Activated naive CD8-positive, alpha-beta T cell treated with anti-CD3 and anti-CD28 coated beads, Interleukin-2, amount 50 U/mL, for 16 hours (primary cell): ENCODE measurements at places on chromosomes 2 and 18.

- no peak for DNase-seq
Observed at GRCh38 chr18:44828080-44828479, 147.4 kb downstream of the SETBP1 start.

DNA sequence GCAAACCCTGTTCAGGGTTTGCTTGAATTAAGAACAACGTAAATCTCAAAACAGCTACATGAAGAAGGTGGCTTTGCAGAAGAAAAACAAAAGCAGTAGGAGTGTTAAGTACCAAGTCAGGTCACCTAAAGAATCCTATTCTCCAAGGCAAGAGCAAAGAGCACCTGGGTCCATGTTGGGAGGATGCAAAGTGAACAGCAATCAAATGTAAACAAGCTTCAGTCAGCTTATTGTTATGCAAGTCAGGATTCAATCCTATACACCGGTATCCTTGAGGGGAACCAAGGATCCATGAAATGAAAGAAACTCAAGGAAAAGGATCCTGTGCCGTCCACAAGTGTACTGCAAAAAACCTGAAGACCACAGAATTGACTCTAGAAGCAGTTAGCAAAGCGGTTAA is 261.0 kb upstream of the DDX18 start:
- no peak for DNase-seq

GRCh38 chr2:26305540-26305939 is 40.4 kb upstream of the SELENOI start:
- no peak for DNase-seq

DNA sequence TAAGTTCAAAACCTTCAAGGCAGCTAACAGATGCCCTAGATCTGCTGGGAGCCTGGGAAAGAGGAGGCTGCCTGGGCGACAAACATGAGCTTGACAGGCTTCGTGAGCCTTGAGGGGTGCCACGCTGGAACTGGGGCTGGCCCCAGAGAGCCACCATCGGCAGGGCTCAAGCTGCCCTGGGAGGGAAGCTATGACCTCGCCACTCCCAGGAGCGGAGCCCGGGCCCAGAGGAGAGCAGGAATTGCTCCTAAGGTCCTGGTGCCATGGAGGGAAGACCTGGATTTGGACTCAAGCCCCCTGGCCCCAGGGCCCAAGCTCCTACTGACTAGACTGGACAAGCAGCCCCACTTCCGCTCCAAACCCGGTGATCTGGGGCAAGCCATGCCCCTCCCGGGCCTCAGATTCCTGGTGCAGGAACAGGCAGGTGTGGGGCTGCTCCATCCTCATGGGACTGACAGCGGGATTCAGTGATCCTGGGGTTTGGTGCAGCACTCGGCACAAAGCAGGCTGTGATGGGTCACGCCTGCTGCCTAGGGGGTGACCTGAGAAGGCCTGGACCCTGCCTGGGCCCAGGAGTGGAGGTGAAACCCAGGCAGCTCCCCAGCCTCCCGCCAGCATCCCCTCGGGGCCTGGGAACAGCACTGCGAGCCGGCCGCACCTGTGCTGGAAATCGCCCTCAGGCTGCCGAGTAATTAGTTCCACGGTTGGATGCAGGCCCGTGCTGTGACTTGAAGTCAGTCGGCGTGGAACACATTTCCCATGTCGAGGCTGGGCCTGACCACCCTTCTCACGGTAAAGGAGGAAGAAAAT is 246.9 kb downstream of the NDUFA10 start:
- no peak for DNase-seq
